ENCODE measurements at places on chromosomes 2 and 18.
A peak's percentile ranks its signal among the peaks of the same experiment; 100 is the strongest.

DNA sequence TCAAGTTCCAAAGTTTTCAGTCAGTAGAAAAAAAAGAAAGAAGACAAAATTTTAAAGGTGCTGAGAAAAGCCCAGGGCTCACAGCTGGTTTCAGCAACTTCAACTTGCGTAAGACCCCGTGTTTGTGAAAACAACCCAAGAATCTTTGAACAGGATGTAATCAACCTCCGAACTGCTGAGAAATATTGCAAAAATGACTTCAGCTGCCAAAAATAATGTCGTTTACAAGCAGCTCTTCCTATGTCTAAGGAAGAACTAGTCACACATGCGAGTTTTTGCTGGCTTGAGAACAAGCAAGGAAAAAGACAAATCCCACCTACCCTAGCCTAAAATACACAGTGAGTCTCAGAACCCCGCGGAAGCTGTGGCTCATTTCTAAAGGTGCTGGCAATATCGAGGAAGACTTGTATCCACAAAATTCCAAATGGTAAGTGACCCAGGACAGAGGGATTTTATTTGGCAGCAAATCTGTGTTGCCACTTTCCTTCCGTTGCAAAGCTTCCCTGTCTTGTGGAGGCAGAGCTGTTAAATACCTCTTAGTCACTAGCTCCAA, 59.8 kb upstream of the SLC8A1 start:
- DNase-seq = no peak

- no peak for DNase-seq
Observed at GRCh38 chr2:190320696-190321095, 1.1 kb upstream of the HIBCH start.

GRCh38 chr18:63141778-63142176, 177.8 kb downstream of the BCL2 start:
- no peak for DNase-seq

- DNase-seq = no peak
Observed at GRCh38 chr2:16774980-16775898, 109.6 kb upstream of the CYRIA start.

DNA sequence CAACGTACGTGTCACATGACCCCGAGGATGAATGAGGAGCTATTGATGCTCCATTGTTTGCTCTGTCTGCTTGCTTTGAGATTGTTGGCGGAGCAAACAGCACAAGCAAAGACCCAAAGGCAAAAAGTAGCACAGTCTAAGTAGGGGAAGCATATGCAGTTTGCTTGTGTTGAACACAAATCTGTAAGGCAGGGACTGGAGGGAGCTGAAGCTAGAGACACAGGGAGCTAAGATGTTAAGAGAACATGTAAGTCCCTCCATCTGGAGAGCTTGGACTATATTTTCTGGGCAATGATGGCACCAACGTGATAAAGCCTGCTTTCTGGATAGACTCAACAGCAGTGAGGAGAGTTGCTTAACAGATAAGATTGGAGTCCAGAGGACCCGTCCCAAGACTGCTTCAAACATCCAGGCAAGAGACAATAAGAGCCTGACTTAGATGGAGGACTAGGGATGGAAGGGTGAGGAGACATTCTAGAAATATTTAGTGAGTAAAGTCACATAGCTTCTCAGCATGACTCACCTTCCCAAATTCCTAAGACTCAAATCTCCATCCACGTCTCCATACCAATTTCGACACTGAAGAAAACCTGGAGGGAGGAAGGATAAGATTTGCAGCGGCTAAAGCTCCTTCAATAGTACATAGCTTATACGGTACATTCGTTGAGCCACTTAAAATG, 88.1 kb upstream of the KLF7 start:
- DNase-seq = no peak

DNA sequence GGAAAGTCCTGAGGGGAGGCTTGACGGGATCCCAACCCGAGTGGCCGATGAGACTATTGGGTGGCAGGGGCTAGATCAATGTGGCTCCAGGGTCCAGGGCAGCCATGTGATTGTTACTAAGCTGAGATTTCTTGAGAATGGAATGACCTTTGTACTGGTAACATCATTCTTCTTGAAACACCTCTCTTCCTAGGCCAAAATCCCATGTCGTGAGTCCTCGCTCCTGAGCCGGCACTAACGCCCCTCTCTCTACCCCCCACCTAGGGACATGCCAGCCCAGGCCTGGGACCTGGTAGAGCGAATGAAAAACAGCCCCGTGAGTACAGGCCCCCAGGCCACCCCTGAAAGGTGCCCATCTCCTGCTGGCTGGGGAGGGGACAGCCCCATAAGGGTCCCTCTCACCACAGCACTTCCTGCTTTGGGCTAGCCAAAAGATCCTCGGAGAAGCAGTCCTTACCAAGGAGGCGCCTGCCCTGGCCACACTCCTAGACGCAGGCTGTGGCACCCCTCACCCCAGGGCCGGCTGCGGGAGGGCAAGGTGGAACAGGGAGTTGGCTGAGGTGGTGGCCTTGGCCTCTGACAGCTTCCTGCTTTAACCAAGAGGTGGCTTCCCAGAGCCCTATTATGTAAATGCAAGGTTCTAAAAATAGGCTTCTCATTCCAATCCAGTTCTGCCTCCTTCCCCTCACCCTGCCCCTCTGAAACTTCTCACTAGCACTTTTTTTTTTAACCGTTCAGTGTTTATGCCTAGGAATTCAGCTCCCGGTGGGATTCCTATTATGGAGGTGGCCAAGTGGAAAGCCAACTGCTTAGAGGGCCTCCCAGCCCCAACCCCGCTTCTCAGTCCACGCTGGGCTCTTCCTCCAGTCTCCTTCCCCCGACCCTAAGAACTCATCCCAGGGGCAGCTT, 126.6 kb upstream of the PPP1CB start:
- peak; percentile 50 for DNase-seq

- no peak for DNase-seq
Observed at GRCh38 chr2:25606892-25607291, 66.5 kb downstream of the DTNB start.

- no peak for DNase-seq
Observed at GRCh38 chr2:1978706-1979105, 234.4 kb upstream of the PXDN start.

- DNase-seq = no peak
Observed at GRCh38 chr18:62118328-62118727, 68.5 kb downstream of the PIGN start.

DNA sequence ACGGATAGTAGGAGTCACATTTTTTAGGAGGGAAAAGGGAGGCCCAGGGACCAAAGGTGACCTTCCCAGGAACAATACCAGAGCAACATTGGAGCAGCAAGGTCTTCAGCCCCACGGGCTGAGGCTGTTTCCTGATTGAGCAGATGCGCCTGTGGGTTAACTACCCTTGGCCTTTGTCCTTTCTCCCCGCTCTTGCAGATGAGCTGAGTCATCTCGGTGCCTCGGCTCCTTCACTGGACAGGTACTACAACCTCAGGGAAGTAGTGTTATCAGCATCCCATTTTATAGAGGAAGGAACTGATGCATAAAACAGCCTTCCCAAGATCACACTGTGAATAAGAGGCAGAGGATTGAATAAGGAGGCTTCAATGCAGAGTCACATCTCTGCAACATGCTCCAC, 43.5 kb downstream of the DHRS9 start:
- no peak for DNase-seq

- no peak for DNase-seq
Observed at GRCh38 chr18:11872479-11873136, 21.4 kb downstream of the CHMP1B start.

DNA sequence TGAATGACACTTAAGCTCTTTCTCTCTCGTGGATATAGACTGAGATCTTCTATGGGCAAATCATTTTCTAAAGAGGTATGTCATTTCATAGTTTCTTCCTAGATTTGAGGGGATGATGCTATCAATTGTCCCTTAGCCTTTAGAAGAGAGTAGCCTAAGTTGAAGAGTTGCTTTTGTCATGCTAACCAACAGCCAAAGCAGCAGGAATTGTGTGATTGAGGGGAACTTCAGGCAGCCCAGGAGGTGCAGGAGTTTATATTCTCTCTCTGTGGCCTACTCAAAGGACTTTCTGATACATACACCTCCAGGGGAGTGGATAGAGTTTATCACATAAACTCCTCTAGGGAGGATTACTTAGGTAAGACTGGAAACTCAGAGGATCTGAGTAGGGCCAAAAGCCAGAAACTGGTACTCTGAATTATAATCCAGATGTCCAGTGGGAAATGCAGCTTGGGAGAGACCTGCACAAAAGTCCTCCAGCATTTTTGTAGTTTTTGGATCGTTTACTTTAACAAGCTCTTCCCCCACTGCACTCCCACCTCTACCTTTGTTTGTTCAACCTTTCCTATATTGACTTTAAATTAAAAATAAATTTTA, 150.7 kb upstream of the CCDC68 start:
- no peak for DNase-seq

DNA sequence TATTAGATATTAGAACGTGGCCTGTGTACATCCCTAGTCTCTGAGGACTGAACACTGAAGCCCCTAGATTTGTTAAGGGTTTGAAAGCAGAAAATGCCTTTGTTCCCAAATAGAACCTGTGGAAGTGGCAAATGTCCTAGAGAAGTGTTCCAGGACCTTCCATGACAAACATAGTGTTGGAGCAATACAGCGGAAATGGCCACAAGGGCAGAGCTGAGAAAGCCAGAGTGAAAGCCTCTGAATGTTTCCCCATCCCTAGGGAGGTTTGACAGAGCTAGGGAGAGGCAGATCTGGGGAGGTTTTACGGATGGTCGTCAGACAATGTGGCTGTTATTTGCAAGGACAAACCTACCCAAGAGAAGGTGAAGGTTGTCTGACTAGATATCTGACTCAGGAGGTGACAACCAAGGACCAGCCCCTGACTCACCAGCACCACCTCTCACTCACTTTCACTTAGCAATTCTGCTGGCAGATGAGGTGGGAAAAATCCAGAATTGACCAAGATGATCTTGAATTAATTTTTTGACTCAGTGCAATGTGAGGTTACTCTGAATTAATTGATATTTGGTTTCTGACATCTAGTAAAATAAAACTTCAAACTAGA, 24.1 kb downstream of the RBM43 start:
- no peak for DNase-seq

- no peak for DNase-seq
Observed at GRCh38 chr2:191013682-191013931, 364 bp downstream of the STAT1 start.
